ENCODE measurements at places on chromosomes 1 and 21.
A peak's percentile ranks its signal among the peaks of the same experiment; 100 is the strongest.

DNA sequence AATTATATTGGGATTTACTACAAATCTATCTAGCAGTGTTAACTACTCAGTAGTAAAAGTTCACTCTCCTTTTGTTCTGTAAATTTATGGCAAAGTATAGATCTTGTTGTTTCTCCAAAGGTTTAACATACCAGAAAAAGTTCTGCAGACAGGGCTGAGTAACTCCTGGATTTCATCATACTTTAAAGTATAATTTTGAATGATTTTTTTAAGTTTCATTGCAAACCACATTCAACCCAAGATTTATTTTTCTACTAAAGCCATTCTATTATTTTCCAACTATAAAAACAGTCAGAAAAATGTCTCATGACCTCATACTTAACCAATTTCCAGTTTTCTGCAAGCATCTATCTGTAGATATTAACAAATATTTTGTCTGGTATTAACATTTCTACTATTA lies 585.8 kb upstream of the ZRANB2 start:
- no peak for ATAC-seq

DNA sequence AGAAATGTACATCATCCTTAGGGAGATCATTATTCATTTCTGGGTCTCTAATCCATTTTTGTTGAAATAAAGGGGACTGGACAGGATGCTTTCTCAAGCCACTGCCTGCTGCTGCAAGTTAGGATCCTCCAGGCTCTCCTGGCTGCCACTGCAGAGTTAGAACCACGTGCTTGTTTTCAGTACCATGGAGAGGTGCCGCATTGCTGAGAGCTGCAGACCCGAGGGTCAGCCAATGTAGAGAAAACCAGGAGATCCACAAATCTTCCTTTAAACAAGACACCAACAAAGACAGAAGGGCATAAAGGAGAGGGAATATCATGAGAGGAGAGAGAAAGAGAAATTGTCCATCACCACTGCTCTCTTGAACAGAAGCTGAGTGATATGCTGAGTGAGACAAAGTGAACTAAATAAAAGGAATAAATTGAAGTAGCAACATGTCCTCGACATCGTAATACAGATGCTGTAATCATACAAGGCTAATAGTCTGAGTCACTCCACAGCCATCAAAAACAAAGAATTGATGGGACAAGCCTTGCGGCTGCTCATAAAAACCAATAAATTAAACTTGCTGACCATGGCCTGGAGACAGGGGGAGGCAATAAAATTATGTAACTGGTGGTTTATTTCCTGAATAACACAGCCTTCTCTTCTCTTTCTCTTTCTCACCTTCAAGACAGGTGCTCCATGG lies 255.7 kb downstream of the OMA1 start:
- no peak for ATAC-seq

DNA sequence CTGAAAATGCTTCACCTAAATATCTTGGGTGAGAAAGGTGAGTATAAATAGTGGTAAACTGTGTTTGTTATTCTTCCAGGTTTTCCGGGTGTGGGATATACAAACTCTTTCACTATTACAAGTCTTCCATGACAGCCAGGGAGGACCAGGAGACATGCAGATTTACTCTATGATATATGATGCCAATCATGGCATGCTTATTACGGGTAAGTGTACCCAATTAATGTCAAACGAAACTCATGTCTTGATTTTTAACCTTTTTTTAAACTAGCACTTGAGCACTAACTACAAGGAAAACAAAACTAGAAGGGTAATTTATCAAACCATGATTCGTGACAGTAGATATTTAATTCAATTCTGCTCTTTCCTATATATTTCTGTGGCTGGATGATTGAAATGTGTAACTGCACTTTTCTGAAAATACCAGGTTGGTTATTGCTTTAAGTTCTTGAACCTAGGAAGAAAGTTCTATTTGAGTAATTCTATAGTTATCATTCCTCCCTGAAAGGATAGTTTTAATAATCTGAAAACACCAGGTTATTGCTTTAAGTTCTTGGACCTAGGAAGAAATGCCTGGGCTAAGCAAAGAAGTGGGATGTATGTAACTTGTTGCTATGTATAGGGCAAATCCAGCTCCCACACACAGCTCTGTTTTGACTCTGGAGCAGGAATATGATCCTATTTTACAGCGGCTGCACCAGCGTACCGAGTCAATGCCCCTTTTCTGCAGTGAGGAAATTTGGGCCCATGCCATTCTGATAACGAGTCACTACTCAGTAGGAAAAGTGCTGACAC lies 86.4 kb downstream of the WDR64 start:
- no peak for ATAC-seq

DNA sequence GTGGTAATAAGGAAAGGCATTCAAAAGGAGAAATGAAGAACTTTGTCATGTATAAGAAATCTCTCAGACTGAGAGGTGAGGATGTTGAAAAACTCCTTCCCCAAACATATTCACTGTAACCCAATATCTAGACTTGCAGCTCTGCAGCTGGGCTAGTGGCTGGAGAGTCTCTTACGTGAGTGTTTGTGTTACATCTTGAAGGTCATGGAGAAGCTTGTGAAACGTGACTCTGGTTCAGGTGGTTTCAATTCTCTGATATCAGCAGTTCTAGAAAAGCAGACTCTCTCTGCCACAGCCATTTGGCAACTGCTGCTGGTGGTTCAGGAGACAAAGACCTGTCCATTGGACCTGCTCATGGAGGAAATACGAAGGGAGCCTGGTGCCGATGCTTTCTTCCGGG lies 55.0 kb upstream of the EPHA8 start:
- ATAC-seq, result no peak

- no peak for ATAC-seq
These were observed 15.2 kb downstream of the HENMT1 start for GRCh38 chr1:108645564-108646184.

DNA sequence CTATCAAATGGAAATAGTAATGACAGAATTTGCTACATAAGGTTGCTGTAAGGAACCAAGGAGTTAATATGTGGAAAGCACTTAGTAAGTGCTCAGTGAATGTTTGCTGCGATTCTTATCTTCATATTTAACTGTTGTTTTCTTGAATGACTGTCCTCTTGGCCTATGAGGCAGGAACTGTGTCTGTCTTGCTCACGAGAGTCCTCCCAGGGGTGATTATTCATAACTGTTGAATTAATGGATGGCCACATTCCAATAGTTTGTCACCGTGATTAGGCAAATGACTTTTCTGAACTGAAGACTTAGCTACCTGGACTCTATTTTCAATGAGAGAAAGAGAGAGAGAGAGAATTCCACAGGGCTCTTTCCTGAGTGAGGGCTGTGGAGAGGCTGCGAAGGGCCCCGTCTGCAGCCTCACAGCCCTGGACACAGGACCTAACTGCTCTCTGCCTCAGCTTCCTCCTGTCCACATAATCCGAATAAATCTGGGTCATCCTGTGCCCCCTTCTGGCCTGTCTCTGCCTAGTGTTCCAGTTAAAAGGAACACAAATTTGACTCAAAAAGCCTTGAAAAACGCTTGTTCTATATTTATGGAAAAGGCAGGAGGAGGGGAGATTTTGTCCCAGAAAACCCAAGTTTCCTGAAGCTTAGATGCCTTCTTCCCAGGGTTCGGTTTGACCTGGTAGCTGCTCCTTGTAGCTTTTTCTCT lies 8.5 kb downstream of the EDN2 start:
- ATAC-seq, result no peak

DNA sequence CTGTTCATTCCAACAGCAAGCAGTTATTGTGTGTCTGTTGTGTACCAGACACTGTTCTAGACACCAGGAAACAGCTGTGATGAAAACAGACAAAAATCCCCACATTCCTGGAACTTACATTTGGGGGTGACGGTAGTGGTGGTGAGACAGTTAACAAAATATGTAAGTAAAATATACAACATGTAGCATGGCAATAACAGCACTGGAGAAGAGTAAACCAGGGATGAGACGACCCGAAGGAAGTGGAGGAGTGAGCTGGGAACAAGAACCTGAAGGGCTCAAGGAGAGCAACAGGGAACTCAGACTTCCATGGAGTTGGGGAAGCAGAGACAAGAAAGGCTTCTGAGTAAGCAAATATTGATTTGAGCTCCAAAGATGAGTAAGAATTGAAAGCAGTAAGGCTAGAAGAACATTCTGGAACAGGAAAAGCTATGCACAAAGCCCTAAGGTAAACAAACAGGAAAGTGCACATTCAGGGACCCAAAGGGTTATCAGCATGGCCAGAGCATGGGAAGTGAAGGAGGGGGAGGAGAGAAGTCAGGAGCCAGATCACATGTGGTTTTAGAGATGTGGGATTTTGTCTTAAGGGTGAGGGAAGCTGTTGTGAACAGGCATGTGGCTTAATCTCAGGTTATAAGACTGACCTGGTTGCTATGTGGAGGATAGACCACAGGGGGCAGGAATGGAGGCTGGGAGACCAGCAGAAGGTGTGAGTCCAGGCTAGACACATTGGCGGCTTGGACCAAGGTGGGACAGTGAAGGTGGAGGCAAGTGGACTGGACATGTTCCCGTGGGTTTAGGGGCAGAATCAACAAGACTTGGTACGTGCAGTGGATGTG lies 7.3 kb downstream of the CSF1 start:
- ATAC-seq, result no peak

- no peak for ATAC-seq
These were observed 116.1 kb upstream of the GORAB start for GRCh38 chr1:170415710-170416372.

- ATAC-seq, result no peak
These were observed 2.4 kb upstream of the B4GALT3 start for GRCh38 chr1:161179698-161180097.

DNA sequence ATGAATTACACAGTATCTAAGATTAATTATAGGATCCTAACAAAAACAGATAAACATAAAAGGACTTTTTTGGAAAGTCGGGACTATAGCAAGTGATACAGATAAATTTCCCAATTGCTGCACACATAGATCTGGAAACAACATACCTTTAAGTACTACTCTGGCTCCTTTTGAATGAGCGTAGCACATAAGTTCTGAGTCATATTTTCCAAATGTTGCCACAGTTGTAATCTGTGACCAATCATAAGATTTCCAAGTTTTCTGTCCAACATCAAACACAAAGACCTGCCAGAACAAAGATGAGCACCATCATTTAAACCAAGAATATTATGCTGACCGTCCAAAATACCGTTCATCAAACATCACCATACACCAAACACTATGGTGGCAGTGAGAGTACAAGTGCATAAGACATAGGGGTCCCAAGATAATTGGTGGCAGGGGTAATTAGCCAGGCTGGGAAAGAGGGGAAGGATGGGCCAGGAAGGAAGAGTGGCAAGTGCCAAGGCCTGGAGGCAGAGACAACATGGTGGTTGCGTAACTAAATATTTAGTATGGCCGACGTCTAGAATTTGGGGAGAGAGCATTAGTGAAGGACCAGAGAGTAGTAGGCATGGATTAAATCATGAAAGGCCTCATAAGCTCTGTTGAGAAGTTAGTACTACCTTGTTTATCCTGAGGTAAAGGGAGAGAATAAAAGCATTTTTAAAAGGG lies 3.6 kb downstream of the CTBS start:
- no peak for ATAC-seq

GRCh38 chr1:180101411-180101810 lies 53.3 kb upstream of the QSOX1 start:
- ATAC-seq, result no peak

GRCh38 chr1:42258218-42258617 lies 76.8 kb downstream of the FOXJ3 start:
- ATAC-seq, result no peak

- no peak for ATAC-seq
These were observed 130.9 kb downstream of the FGGY start for GRCh38 chr1:59427784-59428183.

- ATAC-seq, result no peak
These were observed 106.3 kb upstream of the CSF3R start for GRCh38 chr1:36588972-36589371.

- ATAC-seq, result no peak
These were observed 6.1 kb downstream of the IPO13 start for GRCh38 chr1:43952731-43953346.

- no peak for ATAC-seq
These were observed 247.2 kb downstream of the LRRC7 start for GRCh38 chr1:69814926-69815325.

DNA sequence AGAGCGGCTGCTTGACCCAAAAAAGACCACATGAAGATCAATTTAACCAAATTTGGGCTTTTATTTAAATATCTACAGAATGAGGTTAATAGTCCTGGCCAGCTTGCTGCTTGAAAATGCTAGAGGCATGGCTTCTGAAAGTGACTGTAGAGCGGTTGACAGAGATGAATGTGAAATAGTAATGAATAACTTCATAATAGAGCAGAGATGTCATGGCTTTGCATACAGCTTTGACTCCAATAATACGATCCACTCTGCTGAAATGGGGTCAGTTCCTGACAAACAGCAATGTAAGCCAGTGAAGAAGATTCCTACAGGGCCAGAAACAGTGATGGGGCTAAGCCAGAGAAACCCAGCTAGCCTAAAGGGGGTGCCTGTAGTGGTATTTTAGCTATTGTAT lies 183.8 kb downstream of the PBX1 start:
- ATAC-seq, result no peak

GRCh38 chr1:43229826-43230780 lies 39.7 kb upstream of the TMEM125 start:
- peak; percentile 76 for ATAC-seq

GRCh38 chr1:9903801-9904527 lies 6.1 kb downstream of the CTNNBIP1 start:
- no peak for ATAC-seq

DNA sequence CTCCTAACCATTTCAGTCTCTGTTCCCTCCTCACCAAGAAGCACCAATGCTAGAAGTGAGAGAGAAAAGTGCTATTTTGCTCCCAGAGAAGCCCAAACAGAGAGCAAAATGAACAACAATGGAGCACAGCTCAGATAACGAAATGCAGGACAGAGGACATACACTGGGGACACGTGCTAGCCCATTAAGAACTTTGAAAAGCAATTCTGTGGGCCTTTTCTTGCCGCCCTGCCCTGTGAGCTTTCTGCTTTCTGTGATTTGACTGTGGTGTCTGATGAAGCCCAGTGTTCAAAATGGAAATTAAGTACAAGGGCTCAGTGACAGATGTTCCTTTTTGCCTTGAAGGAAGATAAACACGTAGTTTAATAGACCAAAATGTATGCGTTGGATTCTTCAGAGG lies 130.8 kb downstream of the S1PR1 start:
- no peak for ATAC-seq

DNA sequence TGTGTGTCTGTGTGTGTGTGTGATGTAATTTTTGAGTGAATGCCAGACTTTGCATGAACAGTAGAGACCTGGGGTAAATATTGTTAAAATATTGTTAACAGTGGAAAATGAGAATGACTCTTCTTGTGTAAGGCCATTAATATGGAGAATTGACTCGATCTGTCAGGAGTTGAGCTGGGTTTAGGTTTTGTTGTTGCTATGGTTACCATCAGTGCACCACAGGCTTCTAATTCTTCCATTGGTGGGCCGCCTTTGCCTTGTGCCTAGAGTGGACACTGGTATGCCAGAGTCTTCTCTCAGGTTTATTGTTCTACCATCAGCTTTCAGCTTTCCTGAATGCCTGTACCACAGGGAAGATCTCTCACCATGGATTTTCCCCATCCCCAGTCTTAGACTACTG lies 10.0 kb upstream of the NHLH2 start:
- ATAC-seq, result no peak

DNA sequence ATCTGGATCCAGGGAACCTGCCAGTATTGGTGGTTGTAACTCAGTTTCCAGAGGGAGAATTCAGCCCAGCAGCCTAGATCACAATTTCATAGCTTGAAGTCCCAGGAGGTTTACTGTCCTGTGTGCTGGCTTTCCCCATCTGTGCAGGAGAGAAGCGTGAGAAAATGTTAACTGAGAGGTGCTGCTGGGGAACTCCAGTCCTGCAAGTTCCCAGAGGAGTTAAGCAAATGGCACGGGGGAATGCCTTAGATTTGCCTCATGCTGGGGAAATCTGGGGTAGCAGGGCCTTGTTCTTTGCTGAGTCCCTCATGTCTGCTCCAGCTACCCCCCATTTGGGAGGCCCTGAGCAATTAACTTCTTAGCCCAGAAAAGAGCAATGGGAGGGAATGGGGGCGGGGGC lies 25.1 kb upstream of the SLAMF6 start:
- ATAC-seq, result no peak

Measured in gastroesophageal sphincter (tissue), 4 donors.